ENCODE measurements at places on chromosomes 13 and 19.

GRCh38 chr19:13744174-13744573 lies 20.1 kb upstream of the MRI1 start:
- no peak for DNase-seq

DNA sequence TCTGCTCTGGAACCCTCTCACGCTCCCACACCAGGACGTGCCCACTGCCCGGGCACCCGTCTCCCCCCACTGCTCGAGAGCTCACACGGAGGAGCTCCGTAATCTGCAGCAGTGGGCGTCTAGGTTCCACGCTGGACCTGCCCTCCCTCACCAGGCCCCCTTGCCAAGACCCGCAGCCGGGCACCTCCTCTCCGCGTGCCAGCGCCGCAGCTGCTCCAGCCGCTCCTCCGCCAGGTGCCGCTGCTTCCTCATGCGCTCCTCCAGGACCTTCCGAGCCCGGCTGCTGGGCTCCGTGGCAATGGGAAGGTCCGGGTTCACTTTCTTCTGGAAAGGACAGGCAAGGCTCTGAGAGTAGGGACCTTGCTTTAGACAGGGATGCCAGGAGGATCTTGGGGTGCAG lies 35.0 kb upstream of the MATK start:
- DNase-seq, result no peak

GRCh38 chr19:33329736-33330135 lies 27.4 kb upstream of the CEBPA start:
- DNase-seq, result no peak

DNA sequence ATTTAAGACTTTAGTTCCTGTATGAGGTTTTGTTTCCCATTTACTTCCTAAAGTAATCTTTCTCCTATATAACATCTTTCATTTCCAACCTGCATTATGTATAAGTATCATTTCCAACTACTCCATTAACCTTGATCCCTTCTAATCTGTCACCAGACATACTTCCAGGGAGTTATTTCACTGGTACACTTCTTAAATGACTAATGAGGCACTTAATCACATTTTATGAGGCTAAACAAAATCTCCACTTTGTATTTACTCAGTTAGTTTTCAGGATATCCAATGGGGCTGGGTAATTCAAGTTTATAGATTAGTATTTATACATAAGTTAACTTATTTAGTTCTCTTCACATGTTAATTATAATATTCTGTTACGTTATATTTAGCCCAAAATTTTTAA lies 634.7 kb downstream of the PCDH17 start:
- DNase-seq, result no peak

DNA sequence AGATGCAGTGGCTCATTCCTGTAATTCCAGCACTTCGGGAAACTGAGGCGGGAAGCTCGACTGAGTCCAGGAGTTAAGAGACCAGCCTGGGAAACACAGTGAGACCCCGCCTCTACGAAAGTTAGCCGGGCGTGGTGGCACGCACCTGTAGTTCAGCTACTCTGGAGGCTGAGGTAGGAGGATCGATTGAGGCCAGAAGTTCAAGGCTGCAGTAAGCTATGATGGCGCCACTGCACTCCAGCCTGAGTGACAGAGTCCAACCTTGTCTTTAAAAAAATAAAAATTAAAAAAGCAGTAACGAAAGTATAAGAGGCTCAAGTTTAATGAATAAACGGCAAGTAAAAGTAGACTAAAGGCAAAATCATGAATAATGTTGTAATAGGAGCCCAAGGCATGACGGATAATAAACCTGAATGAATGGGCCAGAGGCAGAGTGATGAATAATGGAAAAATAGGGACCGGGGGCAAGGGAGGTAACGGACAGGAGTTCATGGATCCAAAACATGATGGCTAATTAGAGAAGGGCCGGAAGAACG lies 1.2 kb upstream of the TOMM40 start:
- no peak for DNase-seq

DNA sequence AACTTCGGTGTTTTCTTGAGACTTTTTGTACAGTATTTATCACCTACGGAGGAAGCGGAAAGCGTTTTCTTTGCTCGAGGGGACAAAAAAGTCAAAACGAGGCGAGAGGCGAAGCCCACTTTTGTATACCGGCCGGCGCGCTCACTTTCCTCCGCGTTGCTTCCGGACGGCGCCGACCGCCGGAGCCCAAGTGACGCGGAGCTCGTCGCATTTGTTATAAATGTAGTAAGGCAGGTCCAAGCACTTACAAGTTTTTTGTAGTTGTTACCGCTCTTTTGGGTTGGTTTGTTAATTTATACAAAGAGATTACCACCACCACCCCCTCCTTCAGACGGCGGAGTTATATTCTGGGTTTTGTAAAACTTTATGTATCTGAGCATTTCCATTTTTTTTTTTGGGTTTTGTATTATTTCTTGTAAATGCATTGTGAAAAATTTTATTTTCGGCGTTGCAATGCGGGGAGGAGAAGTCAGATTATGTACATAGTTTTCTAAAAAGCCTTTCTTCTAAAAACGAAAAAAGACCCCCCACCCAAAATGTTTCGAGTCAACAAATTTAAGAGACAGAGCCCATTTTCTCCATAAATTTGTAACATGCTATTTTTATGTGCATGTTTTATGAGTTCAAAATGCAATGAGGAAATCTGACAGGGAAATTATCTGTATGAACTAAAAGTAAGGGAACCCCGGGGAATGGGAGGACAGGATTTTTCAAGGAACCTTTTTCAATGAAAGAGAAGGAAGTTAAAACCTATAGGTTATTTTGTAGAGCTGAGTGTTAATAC lies 2.3 kb downstream of the SOX1 start:
- no peak for DNase-seq

- no peak for DNase-seq
Measured at GRCh38 chr19:17025361-17025760, 1.2 kb downstream of the CPAMD8 start.

DNA sequence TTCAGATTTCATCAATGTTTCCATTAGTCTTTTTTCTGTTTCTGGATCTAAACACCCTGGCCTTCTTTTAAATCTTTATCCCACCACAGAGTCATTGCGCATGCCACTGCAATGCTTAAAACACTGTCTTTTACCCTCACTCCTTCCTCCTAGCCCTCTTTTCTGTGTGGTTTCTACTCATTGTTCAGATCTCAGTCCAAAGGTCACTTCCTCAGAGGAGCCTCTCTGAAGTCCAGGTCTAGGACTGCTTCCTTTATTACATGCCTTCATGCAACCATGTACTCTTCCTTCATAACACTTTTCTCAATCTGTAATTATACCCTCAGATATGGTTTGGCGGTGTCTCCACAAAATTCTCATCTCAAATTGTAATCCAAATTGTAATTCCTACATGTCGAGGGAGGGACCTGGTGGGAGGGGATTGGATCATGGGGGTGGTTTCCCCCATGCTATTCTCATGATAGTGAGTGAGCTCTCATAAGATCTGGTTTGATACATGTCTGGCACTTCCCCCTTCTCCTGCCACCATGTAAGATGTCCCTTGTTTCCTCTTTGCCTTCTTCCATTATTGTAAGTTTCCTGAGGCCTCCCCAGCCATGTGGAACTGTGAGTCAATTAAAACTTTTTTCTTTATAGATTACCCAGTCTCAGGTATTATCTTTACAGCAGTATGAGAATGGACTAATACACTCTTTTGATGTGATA lies 808.9 kb downstream of the DIAPH3 start:
- no peak for DNase-seq

DNA sequence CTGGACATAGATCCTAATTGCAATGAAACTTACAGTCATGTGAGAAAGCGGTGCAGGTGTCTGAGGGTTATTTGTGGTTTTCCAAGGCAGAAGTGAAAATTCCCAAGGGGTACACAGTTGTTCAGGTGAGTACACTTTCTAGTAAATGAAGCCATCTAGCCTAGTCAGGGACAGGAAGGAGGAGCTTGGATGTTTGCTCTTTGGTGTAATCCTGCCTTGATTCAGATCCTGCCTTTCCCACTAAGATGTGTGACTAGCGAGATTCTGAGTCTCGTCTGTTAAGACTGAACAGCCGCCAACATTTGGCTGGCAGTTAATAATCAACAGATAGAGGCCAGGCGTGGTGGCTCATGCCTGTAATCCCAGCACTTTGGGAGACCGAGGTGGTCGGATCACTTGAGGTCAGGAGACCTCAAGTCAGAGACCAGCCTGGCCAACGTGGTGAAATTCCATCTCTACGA lies 2.5 kb downstream of the RPS9 start:
- no peak for DNase-seq

- no peak for DNase-seq
Measured at GRCh38 chr13:71251292-71251951, 615.6 kb downstream of the DACH1 start.

DNA sequence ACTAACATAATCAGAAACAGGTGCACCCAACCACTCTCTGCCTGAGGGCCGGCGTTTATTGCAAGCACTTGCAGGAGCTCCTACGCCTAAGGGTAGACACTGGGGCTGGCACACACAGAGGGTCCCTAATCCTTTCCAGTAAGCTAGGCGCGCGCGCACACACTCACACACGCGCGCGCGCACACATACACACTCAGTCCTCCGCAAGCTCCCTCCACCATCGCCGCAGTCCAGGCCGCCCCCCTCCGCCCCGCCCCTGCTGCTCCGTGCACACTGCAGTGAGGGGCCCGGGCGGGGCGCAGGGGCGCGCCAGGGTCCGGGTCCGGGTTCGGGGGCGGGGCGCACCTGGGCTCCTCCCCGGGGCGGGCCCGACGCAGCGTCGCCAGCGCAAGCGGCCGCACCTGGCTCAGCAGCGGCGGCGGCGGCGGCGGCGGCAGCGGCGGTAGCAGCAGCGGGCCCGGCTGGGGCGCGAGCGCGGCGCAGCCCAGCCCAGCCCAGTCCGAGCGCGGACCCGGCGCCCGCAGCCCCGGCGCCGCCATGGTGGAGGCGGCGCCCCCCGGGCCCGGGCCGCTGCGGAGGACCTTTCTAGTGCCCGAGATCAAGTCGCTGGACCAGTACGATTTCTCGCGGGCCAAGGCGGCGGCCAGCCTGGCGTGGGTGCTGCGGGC lies at the start of gene CAMSAP3:
CAMSAP3 (plus strand) TSS at position 398 of the 668 bp plus-strand sequence; CDS start at position 538, 140 bp downstream.
- DNase-seq, result no peak

- no peak for DNase-seq
Measured at GRCh38 chr13:51155776-51156515, 44.9 kb upstream of the C13orf42 start.

- DNase-seq, result no peak
Measured at GRCh38 chr13:78816154-78816553, 157.2 kb upstream of the OBI1 start.

- no peak for DNase-seq
Measured at GRCh38 chr19:10260141-10260584, 8.1 kb downstream of the MRPL4 start.

GRCh38 chr13:114142640-114143490 lies 10.4 kb upstream of the RASA3 start:
- DNase-seq, result no peak

DNA sequence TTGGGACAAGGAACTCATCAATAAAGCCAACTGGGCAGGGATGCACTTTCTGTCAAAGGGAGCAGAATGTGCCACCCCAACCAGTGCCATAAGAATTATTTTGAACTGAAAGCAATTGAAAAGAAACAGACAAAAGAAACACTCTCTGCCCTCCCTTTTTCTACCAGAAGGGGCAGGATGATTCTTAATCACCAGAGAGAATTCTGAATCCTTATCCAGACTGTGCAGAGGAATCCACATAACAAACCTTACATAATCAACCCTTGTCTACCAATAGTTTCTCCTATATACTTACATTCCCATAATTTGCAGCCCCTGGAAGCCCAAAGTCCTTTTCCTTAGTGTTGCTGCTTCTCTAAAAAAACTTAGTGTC lies 520.7 kb upstream of the NBEA start:
- DNase-seq, result no peak

DNA sequence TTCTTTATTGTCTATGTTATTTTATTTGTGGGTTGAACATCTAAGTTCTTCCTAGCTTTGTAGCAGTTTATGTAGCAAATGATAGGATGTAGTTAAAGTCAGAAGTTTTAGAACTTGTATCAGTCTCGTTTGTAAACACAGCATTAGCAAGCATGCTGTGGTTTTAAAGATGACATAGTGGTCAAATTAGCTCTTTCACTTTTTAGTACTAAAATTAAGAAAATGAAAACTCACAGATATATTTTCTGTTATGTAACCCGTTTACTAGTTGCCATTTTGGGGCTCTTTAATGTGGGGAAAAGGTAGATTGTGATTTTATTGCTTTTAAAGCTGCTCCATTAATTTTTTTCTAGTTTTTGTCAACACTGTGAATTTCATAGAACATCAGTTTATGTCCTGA lies 216.5 kb downstream of the PCCA start:
- DNase-seq, result no peak

GRCh38 chr13:113761136-113761535 lies 2.1 kb downstream of the TMEM255B start:
- no peak for DNase-seq

GRCh38 chr19:16340092-16340491 lies 15.5 kb downstream of the KLF2 start:
- DNase-seq, result no peak

DNA sequence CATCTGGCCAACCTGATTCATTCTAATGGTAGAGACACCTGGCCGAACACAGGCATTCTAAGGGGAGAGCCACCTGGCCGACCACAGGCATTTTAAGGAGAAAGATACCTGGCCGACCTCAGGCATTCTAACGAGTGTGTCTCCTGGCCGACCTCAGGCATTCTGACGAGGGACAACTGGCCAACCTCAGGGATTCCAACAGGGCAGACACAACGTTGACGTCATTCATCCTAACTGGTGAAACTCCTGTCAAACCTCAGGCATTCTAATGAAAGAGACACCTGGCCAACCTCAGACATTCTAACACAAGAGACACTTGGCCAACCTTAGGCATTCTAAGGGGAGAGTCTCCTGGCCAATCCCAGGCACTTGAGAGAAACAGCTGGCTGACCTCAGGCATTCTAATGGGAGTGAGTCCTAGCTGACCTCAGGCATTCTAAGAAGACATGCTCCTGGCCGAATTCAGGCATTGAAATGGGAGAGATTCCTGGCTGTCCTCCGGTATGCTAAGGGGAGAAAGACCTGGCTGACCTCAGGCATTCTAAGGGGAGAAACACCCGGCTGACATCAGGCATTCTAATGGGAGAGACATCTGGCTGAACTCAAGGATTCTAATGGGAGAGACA lies 1352.5 kb downstream of the UQCRFS1 start:
- DNase-seq, result no peak

- DNase-seq, result no peak
Measured at GRCh38 chr13:99656844-99657381, 155.6 kb downstream of the TM9SF2 start.

GRCh38 chr13:74651121-74651520 lies 516.9 kb upstream of the KLF12 start:
- no peak for DNase-seq

DNA sequence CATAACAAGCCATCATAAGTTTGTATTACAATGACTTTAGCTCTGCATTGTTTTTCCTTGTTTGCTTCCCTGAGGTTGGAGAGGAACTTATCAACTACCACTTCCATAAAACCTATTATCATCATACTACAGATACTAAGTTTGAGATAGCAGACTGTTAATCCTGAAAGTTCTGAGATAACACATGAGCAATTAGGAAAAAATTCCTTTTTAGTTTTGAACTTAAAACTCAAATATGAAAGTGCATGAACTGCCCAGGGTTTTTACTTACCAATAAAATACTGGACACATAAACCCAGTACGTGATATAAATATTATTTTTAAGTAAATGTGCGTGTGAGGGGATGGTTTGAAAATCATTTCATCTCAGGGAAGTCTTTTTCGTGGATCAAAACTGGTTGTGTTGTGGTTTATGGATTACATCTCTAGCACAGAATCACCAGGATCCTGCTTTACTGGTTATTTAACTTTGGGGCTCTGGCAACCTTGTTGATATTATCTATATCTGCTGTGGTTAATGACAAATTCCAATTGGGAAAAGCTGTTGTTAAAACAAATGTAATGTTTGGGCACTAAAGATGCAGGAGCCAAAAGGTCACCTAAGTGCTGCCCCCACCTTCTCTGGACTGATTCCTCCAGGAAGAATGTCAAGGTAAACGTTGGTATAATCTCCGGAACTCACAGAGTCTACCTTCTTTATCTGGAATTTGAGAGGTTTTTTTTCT lies 12.4 kb downstream of the CDX2 start:
- DNase-seq, result no peak
